Fibroblast of skin of scalp (primary cell): ENCODE measurements at places on chromosomes 1 and 21.

DNA sequence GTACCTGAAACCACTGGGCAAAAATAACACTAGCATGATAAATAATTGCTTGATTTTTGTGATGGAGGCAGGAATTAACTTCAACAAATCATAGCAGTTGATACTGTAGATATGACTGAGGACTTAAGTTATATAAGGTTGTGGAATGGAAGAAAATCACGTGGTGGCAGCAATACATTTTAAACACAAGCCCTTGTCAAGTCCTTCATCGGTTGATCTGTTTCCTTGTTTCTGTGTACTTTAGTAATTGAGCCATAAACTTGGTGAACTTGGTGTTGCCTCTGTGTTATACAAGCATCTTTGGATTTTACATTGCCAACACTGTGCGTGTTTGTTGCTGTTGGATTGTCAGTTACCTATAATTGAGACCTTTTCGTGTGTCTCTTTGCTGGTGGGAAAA is 114.4 kb downstream of the CAMTA1 start:
- no peak for DNase-seq

DNA sequence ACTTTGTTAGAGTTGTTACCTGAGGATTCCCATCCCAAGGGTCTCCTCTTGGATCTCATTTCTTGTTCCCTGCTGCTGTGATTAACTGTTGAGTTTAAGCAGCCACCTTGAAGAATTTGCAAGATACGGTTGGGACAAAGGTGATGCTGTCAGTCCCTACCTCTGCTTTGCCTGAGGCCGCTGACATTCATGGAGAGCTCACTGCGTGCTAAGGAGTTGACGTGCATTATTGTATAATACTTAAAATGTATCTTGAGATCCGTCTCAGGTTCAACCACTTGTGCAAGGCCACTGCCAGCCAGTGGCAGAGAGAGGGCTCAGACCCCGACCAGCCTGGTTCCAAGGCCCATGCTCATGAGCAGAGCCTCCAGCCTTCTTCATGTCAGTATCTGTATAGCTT is 14.2 kb downstream of the DOP1B start:
- DNase-seq = no peak

GRCh38 chr1:107009281-107009680 is 47.2 kb upstream of the PRMT6 start:
- DNase-seq = no peak

DNA sequence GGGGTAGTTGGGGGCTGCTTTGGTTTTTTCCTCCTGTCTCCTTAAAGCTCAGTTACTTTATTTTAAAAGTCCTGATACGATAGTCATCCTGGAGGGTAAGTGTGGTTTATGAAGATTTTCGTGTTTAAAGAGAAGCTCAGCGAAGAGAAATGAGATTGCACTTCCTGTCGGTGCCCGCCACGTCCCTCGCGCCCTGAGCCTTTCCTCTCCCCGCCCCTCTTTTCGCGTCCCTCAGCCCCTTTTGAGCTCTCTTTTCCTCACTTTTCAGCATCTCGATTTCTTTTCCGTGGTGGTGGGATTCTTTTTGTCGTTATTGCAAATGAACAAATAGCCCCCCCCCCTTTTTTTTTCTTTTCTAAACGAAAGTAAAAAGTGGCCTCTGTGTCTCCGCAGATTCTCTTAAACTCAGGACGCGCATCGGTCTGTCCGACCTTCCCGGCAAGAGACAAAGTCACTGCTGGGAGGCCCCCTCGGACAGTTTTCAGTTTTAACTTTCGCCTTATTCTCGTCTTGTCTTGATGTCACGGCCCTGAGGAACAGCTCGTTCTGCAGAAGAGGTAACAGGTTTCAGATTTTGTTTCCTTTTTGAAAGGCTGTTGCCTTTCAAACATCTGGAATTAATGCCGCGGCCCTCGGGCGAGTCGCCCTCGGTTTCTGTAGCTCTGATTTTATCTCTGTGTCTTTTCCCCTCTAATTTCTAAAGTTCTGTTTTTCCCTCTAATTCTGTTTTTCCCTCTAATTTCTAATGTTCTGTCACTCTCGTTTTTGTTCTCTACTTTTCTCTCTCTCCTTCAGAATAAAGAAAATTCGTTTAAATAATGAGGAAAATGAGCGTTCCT is 1.0 kb upstream of the DMRTA2 start:
- DNase-seq = peak; percentile 23

- peak; percentile 78 for DNase-seq
These were observed 10.4 kb upstream of the TMEM240 start for GRCh38 chr1:1550591-1551432.

- DNase-seq = no peak
These were observed 48.0 kb downstream of the DMAP1 start for GRCh38 chr1:44261171-44261817.

GRCh38 chr1:192158181-192158580 is at the start of gene RGS18:
Gene RGS18, plus strand, starts transcription at chr1:192158462. Its CDS starts 176 bp downstream, at chr1:192158638.
- no peak for DNase-seq

- DNase-seq = peak; percentile 60
These were observed 5.7 kb downstream of the LAMB3 start for GRCh38 chr1:209646558-209646957.

- DNase-seq = peak; percentile 95
These were observed 96.9 kb downstream of the SMYD2 start for GRCh38 chr1:214377886-214378285.

DNA sequence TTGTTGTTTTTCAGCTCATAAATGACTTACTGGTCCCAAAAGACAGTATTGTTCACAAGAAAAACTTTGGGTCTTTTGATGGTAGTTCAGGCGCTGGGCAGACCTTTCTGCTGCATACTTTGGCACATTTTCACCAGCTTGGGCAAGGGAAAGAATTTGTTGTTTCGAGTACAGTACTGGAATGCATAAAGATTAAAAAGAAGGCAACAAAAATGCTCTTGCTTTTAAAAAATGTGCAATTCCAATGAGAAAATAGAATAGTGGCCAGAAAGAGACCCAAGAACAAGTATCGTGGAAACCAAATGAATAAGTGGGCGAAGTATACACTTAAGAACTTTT is 56.0 kb downstream of the CLIC6 start:
- no peak for DNase-seq

- peak; percentile 91 for DNase-seq
These were observed 135.9 kb downstream of the TPR start for GRCh38 chr1:186239171-186239570.

DNA sequence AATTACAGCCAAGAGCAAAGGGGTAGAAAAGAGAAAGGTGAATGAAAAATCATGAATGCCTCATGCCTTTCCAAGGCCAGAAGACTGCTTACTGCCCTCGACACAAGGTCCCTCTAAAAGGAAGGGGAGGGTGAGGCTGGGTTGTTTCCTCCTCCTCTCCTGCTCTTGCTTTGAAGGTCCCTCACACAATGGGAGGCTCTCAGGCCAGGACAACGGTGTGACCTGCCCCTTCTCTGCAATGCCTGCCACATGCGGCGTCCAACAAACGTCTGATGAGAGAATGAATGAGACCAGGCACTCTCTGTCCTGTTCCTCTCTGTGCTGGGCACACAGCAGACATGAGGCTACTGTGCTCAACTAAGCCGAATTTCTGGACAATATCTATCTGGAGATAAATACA is 51.3 kb downstream of the SSBP3 start:
- no peak for DNase-seq

DNA sequence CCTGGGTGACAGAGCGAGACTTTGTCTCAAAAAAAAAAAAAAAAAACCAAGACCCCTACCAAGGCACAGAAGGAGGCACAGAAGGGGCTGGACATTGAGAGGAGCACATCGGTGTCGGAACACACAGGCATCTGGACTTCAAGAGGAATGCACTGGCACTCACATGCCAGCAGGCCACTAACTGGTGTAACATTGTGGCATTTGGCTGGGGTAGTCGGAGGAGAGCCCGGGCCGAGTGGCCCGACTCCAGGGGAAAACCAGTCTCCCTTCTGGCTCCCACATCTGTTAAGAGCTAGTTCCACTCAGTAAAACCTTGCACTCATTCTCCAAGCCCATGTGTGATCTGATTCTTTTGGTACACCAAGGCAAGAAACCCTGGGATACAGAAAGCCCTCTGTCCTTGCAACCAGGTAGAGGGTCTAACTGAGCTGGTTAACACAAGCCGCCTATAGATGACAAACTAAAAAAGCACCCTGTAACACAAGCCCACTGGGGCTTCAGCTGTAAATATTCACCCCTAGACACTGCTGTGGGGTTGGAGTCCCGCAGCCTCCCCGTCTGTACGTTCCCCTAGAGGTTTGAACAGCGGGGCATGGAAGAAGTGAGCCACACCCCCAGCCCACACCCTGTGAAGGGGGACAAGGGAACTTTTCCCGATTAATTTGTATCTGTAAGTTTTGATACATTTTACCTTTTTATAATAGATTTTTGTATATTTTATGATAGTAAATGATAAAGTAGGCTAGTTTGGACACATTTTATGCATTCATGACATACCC is 17.2 kb upstream of the AKIRIN1 start:
- no peak for DNase-seq

DNA sequence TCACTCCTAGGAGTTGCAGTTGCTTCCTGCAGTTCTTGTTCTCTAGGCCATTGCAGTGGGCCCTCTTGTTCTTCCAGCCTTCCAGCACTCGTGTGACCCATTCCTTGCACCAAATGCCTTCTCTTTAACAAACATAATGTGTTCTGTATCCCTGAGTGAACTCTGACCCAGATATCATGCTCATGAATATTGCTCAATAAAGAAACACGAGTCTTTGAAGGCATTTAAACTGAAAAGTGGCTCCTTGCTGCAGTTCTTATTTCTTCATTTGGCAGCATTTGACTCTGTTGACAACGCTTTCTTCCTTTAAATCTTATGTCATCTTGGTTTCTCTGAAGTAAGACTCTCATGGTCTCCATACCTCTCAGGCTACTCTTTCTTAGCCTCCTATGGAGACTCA is 100.7 kb upstream of the PDE4B start:
- no peak for DNase-seq

- DNase-seq = no peak
These were observed 4.1 kb downstream of the RGS18 start for GRCh38 chr1:192162376-192162775.

DNA sequence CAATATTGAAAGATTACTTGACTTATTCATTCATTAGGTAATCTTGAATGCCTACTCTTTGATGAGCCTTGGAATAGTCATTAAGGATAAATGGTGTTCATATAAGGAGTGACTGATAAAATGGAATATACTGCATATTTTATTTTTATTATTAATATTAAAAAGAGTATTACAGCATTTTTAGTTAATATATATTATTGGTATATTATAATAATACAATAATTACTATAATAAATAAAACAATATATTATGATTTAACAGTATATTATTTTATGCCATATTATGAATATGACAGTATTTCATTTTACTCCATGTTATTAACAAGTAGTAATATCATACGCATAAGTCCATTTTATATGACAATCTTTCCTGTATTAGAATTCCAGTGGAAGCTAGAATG is 490.8 kb upstream of the NFIA start:
- no peak for DNase-seq

- no peak for DNase-seq
These were observed 111.3 kb downstream of the TNFSF18 start for GRCh38 chr1:172939475-172939874.

DNA sequence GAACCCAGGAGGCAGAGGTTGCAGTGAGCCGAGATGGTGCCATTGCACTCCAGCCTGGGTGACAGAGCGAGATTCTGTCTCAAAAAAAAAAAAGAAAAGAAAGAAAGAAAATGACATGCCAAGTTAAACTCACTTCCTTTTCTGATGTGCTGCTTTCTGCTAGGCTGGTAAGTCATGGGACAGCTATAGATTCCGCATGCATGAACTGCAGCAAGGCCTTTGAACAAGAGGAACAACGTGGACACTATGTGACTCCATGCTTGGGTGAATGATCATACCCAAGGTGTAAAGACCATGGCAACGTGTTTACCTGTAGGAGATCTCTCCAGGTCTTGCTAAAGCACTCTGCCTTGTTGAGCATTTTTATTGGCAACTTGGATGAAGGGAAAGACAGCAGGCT is 10.3 kb upstream of the TTF2 start:
- DNase-seq = no peak

- DNase-seq = peak; percentile 91
These were observed at the start of gene AHDC1 for GRCh38 chr1:27603681-27604578. Gene AHDC1, minus strand, starts transcription at chr1:27604144. Its CDS starts 52,029 bp downstream, at chr1:27552115.

- DNase-seq = peak; percentile 26
These were observed 674.6 kb downstream of the PTPRC start for GRCh38 chr1:199313444-199313843.

- no peak for DNase-seq
These were observed 575.9 kb upstream of the PBX1 start for GRCh38 chr1:163983097-163983496.
